ENCODE measurements at places on chromosomes 6 and 20. TPM values are rescaled to one million over a fixed set of nuclear protein-coding genes. Genes with fewer than 3 reads are reported as not detected.

TP53INP2 gene
- total RNA-seq: 7.4 TPM

ANKEF1 gene
- 8.7 TPM for total RNA-seq

EEF1A2 gene
- total RNA-seq: 177 TPM

MACROD2 gene
- total RNA-seq: 0.90 TPM

SCRT2 gene
- total RNA-seq: not detected

ZNF217 gene
- 28.0 TPM for total RNA-seq

OTOR gene
- total RNA-seq: not detected

NR2E1 gene
- not detected for total RNA-seq

SLC22A2 gene
- not detected for total RNA-seq

SAMD10 gene
- total RNA-seq: 0.13 TPM

PGC gene
- not detected for total RNA-seq

CRISP2 gene
- total RNA-seq: not detected

GRIK2 gene
- total RNA-seq: 0.32 TPM

GFRA4 gene
- total RNA-seq: not detected

VGLL2 gene
- not detected for total RNA-seq

PPIL4 gene
- total RNA-seq: 13.6 TPM

C6orf47 gene
- total RNA-seq: 13.1 TPM

BTNL2 gene
- total RNA-seq: not detected

MROH8 gene
- total RNA-seq: 1.1 TPM

VSX1 gene
- 0.83 TPM for total RNA-seq

BHLHE23 gene
- not detected for total RNA-seq

GSTA3 gene
- not detected for total RNA-seq

WDR27 gene
- total RNA-seq: 13.2 TPM

DEFB113 gene
- not detected for total RNA-seq

C6orf132 gene
- 1.1 TPM for total RNA-seq

CAGE1 gene
- not detected for total RNA-seq

THBS2 gene
- 0.17 TPM for total RNA-seq

All from A549 treated with DMSO at 1 μM for 4 hours (cell line).